ENCODE measurements at places on chromosomes 3 and 15.

DNA sequence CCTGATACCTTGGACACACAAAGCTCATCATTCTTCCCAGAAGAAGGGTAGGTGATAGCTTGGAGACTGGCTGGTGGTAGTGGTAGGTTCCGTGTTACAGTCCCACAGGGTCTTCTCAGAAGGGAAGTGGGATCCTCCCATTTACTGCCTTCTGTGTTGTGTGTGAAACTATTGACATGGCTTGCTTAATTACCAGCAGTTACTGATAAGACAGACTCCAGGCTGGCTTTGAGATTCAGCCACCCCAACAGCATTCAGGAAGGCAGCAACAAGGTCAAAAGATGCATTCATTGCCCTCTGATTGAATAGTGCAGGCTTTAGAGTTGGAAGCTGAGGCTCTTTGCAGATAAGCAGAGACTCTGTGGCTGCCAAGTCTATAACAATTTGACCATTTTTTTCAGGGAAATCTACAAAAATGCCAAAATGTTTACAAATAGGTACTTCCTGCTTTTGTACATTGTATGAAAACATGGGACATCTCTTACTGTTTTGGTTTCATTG is 7.7 kb downstream of the ARNT2 start:
- DNase-seq = no peak

DNA sequence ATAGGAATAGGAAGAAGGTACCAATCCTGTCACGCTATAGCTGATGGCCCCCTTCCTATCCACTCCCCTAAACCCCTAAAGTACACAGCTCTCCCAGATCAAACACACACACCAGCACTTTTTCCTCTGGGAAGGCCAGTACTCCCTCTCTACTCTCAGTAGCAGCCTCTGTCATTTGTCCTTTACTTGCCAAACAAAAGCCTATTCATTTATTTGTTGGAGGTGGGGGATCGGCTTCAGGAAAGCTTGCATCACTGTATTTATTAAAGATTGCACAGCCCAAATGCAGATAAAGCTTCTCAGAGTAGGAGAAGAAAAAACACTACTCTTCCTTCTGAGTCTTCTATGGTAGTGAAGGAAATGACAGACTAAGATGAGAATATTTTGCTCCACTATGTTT is 429.7 kb upstream of the RASGRP1 start:
- DNase-seq = no peak

- no peak for DNase-seq
Measured at GRCh38 chr15:67068710-67069400, 3.5 kb downstream of the SMAD3 start.

DNA sequence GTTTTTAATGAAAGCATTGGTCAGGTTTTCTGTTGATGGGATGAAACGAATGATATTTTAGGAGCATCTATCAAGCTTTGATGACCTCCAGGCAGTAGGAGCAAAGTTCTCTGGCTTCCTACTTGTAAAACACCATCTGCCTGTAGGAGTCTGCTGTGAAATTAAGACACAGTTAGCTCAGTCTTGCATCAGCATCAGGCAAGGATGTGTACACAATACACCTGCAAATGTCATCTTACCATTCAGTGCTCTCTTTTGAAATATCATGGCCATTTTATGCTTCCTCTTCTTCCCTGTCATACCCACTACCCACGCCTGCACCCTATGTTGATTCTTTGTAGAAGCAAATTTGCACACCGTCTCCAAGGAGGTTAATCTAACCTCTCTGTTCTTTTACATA is 38.2 kb downstream of the B3GALNT1 start:
- no peak for DNase-seq

GRCh38 chr3:39127269-39127907 is 19.9 kb downstream of the TTC21A start:
- DNase-seq = no peak

DNA sequence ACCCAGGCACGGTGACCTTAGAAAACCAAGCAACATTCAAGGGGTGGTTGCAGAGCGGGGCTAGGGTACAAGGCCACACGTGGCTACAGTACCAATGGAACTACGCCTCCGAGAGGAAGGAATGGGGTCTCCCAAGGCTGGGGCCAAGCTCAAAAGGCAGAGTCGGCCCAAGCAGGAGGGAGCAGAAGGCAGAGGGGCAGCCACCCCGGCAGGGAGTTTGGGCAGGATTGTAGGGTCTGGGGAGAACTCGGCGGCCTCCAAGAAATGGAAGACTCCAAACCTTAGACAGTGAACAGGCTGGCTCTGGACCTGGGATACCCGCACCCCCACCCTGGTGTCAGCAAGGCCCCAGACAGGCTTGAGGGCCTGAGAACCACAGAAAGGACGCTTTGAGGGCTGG is 28.7 kb downstream of the ATRIP start:
- no peak for DNase-seq

GRCh38 chr15:41465822-41466421 is 27.8 kb upstream of the ITPKA start:
- no peak for DNase-seq

- no peak for DNase-seq
Measured at GRCh38 chr15:36432161-36432560, 147.3 kb upstream of the CDIN1 start.

- no peak for DNase-seq
Measured at GRCh38 chr3:45145681-45146614, at the start of gene CDCP1. TSS of gene CDCP1 (minus strand) at chr3:45146378. CDS start at chr3:45146287, 91 bp downstream.

DNA sequence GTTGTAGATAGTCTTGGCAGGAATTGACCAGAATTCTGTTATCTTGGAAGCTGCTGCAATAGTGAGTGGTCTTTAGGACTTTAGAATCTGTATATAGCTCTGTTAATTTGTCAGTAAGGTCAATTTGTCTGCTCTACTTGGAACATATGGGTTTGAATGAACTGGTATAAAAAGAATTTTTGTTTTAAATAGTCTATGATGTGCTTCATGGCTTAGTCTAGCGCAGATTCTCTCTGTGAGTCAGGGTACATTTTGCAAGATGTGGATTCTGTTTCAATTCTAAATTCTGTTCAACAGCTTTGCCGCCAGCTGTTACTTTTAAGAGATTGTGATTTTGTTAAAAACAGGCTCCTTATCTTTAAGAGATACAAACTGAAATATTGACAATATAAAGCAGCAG is 135.9 kb upstream of the AGBL1 start:
- no peak for DNase-seq

DNA sequence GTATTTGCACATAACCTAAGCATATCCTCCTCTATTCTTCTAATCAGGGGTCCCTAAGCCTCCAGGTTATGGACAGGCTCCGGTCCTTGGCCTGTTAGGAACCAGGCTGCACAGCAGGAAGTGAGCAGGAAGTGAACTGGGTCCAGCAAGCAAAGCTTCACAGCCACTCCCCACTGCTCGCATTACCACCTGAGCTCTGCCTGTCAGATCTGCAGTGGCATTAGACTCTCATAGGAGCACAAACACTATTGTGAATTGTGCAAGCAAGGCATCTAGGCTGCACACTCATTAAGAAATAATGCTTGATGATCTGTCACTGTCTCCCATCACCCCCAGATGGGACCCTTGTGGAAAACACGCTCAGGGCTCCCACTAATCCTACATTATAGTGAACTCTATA is 9.8 kb downstream of the MSL2 start:
- DNase-seq = no peak

DNA sequence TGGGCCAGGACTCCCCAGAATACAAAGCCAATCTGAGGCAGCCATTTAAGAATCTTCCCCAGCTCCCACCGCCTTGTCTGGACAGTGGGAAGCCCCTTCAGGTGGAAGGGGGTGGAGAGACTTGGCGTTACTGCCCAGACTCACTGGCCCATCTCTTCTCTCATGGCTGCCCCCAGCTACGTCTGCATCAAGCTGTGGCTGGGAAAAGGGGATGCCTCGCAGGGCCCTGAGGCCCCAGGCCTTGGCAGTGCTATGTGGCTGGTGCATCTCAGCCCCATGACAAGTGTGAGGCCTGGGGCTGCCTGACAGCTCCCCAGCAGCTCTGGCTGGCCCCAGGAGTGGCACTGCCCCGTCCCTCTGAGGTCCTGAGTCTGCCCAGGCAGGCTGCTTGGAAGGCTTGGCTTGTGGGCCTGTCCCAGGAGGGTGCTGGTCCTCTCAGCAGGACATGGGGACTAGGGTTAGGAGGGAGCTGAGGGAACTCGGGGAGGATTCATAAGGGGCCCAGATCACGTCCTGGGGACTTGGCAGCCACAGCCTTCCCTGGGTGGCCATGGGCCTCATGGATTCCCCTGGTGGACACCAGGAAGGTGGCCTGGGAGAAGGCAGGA is 20.2 kb upstream of the SLC41A3 start:
- no peak for DNase-seq

GRCh38 chr3:109984976-109985375 is 647.6 kb upstream of the DPPA4 start:
- DNase-seq = no peak

GRCh38 chr3:66889750-66890494 is 108.2 kb upstream of the KBTBD8 start:
- DNase-seq = no peak

DNA sequence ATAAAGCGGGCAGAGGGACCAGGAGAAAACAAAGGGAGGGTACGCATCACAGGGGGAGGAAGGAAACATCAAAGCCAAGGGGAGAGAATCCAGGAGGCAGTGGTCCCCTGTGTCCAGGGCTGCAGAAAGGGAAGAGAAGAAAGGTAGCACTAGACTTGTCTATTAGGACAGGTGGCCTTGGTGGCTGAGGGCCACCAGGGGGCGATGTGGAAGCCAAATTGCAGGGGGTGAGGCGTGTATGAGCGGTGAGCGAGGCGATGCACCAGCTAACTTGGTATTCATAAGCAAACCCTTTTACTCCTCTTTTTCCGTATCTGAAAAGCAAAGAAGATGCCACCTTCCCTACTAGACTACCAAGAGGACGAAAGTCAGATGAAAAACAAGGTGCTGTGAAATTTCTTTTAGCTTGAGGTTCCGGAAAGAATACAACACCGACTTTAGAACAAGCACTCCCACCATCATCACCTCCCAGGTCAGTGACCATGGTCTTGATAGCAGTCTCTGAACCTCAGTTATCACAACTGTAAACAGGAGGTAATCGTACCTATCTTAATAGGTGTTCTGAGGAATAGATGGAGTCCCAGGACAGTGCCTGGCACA is 654.4 kb upstream of the ADAMTS9 start:
- DNase-seq = no peak

GRCh38 chr3:150627557-150627956 is 24.4 kb downstream of the SELENOT start:
- DNase-seq = no peak

DNA sequence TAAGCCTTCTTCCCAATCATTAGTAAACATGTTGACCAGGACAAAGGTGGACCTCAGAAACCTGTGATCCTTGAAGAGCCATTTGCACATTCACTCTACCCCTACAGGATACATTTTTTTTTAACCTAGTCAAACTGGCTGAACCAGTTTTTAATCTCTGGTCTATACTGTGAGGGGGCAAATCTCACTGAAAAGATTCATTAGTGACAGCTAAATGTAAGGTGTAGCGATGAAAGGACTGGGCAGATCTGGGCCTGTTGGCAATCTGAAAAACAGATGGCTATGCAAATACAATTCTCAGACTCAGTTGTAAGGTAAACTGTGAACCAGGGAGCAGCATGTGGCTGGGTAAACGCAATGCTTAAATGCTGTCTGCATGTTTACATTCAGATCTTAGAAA is 75.6 kb upstream of the SNTN start:
- no peak for DNase-seq

DNA sequence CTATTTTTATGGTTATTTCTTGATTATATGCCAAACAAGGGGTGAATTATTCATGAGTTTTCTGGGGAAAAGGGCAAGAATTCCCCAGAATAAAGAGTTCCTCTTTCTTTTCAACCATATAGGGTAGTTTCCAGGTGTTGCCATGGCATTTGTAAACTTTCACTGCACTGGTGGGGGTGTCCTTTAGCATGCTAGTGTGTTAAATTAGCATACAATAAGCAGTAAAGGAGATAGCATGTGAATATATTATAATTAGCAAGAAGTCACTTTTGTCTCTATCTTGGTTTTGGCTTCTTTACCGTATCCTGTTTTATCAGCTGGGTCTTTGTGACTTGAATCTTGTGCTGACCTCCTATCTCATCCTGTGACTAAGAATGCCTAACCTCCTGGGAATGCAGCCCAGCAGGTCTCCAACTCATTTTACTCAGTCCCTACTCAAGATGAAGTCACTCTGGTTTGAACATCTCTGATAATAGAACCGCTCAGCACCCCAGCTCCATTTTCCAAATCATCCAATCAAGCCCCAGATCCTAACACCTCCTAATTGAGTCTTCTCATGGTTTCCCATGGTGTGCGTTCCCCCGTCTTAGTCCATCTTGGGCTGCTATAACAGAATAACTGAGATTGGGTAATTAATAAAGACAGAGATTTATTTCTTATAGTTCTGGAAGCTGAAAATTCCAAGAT is 3.4 kb upstream of the SELENOT start:
- no peak for DNase-seq

DNA sequence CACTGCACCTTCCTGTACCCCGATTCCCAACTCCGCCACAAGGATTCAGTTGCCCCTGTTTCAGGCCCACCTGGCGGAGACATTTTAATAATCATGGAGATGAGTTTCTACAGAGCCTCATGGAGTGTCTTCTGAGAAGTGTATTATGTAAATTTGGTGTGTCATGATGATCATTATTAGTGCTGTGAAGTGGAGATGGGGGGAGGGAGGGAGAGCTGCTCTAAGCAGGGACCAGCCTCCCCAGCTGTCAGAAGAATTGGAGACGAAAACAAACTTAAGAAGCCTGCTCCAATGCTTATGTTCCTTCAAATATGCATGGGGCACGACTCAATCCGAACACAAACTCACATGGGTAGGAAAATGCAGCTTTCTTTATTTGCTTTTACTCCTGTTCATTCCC is 127.8 kb downstream of the EPHB1 start:
- DNase-seq = no peak

GRCh38 chr3:153623834-153624233 is 461.8 kb downstream of the RAP2B start:
- no peak for DNase-seq

DNA sequence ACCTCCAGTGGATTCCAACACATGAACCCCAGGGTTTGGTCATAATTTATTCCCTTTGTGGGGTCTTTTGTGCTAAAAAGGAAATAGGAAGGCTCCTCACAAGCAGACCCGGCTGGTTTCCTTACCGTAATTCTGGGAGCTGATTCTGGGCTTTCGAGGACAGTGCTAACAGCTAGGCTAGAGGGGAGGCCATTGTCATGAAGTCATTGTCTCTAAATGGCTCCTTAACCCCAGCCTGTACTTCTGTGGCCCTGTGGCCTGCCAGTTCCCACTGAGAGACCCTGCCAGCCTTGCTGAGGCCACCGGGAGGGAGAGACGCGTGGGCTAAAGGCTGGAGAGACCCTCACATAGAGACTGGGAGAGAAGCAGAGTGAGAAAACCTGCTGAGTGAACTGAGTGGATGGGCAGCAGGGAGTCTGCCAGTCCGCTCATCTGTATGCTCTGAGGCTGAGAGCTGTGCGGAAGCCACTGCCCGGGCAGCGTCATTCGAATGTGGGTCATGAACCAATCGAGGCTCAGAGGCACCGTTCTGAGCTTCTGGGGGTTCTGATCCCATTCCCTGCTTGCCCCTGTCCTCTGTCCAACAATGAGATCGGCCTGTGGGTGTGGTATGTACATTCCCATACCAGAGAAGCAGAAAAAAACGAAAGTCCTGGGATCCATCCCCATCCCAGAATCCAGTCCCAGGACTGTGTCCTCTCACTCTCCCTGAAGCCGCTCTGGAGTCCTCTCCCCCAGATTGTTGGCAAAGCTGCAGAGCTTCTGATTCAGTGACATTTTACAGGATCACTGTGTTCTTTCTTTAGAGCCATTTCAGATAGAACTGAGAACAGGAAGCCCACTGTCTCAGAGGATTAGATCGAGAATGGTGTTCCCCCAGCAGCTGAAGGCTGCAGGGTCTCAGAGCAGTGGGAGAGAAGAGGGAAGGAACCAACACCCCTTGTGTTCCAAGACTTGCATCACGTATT is 21.3 kb upstream of the DGKG start:
- no peak for DNase-seq
